ENCODE measurements at places on chromosomes 2 and 18. TPM values are rescaled to one million over a fixed set of nuclear protein-coding genes. Genes with fewer than 3 reads are reported as not detected.

GRCh38 chr2:239579081-239579480 lies 178.3 kb upstream of the HDAC4 start:
- H3K36me3 ChIP-seq: no peaks in the 10 kb centered on the region
- H3K4me3 ChIP-seq: no peak overlapping the region
- no peak for DNase-seq
- H3K27me3 ChIP-seq: no peaks in the 10 kb centered on the region
- peaks cover 11% of the 10 kb centered on the region for H3K4me1 ChIP-seq

- no peaks in the 10 kb centered on the region for H3K27me3 ChIP-seq
- no peaks in the 10 kb centered on the region for H3K36me3 ChIP-seq
- no peak for DNase-seq
- H3K4me1 ChIP-seq: no peaks in the 10 kb centered on the region
- no peak overlapping the region for H3K27ac ChIP-seq
These were observed 321.7 kb upstream of the REV1 start for GRCh38 chr2:99811544-99811943.

- peaks cover 34% of the 10 kb centered on the region for H3K4me1 ChIP-seq
- H3K27me3 ChIP-seq: no peaks in the 10 kb centered on the region
- DNase-seq: no peak
- no peaks in the 10 kb centered on the region for H3K36me3 ChIP-seq
These were observed 48.9 kb downstream of the BMPR2 start for GRCh38 chr2:202425036-202425435.

The HES6 gene
- 52.3 TPM for polyA plus RNA-seq

DNA sequence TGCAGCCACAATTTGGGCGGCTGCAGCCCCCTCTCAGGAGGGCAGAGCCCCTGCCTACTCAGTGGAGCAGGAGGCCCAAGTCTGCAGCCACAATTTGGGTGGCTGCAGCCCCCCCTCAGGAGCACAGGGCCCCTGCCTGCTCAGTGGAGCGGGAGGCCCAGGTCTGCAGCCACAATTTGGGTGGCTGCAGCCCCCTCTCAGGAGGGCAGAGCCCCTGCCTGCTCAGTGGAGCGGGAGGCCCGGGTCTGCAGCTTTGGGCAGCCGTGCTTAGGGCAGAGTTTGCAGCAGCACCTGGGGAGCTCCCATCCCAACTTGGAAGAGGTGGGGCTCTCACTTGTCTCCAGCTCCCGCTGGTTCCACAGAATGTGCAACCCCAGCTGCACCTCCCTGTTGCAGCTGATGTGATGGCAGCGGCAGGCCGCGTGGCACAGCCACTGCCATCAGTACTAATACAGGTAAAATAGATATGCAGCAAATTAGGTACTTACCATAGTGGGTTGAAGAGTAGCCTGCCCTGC lies 99.4 kb downstream of the TWIST2 start:
- DNase-seq: peak; percentile 17
- no peaks in the 10 kb centered on the region for H3K27me3 ChIP-seq
- no peak overlapping the region for H3K27ac ChIP-seq

DNA sequence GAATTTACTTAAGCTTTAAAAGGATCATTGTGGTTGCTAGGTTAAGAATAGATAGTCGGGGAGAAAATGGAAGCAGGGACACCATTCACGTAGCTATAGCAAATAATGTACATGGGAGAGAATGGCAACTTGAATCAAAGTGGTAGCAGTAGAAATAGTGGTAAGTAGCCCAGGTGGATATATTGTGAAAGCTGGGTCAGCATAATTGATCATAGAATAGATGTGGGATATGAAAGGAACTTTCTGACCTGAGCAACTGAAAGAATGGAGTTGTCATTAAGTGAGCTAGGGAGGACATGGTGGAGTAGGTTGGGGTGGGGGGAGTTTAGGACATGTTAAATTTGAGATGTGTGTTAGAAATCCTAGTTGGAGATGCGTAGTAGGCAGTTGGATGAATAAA lies 2.2 kb downstream of the SGO2 start:
- H3K36me3 ChIP-seq: no peaks in the 10 kb centered on the region
- H3K27ac ChIP-seq: no peak overlapping the region
- H3K4me1 ChIP-seq: no peaks in the 10 kb centered on the region
- no peak for DNase-seq
- H3K27me3 ChIP-seq: no peaks in the 10 kb centered on the region

- H3K4me1 ChIP-seq: peaks cover 13% of the 10 kb centered on the region
- peak overlapping the region; percentile 78 for H3K27ac ChIP-seq
- H3K36me3 ChIP-seq: no peaks in the 10 kb centered on the region
- DNase-seq: no peak
- no peak overlapping the region for H3K4me3 ChIP-seq
- H3K27me3 ChIP-seq: no peaks in the 10 kb centered on the region
These were observed 262.0 kb upstream of the RASGRP3 start for GRCh38 chr2:33214436-33214835.

DNA sequence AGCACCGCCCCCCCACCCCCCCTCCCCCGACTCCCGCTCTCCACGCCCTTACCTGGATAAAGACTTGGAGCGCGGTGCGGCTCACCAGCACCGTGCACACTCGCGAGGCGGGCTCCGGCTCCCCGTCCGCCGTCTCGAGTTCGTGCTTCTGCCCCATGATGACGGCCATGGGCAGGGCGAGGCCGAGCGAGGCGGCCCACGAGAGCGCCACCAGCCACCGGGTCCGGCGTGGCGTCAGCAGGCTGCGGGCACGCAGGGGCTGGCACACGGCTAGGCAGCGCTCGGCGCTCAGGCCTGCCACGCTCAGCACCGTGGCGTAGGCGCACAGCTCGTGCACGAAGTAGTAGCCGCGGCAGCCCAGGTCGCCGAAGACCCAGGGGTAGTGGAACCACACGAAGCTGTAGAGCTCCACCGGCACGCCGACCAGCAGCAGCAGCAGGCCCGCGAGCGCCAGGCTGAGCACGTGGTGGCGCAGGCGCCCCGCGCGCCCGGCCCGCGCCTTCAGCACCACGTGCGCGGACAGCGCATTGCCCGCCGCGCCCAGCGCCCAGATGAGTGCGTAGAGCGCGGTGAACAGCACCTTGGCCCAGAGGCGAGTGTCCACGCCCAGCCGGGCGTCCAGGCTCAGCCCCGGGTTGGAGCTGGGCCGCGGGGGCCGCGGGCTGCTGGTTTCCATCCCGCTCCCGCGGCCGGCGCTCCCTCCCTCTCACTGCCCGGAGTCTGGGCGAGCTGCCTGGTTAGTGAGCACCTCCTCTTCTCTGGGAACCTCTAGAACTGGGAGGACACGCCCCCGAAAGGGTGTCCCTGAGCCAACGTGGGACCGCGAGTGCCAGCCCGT lies at the start of gene NTSR2:
Gene NTSR2 (minus strand): TSS at position 742 of the 838 bp plus-strand sequence. CDS start 66 bp downstream, at position 676.
- peaks cover 19% of the 10 kb centered on the region for H3K27me3 ChIP-seq
- no peaks in the 10 kb centered on the region for H3K36me3 ChIP-seq
- no peak within 1 kb of the TSS for H3K27ac ChIP-seq
- peaks cover 9% of the 10 kb centered on the region for H3K4me1 ChIP-seq

GRCh38 chr18:65527879-65528633 lies 222.8 kb upstream of the CDH7 start:
- DNase-seq: no peak
- H3K4me1 ChIP-seq: no peaks in the 10 kb centered on the region
- H3K4me3 ChIP-seq: no peak overlapping the region
- H3K27me3 ChIP-seq: no peaks in the 10 kb centered on the region
- no peak overlapping the region for H3K27ac ChIP-seq

DNA sequence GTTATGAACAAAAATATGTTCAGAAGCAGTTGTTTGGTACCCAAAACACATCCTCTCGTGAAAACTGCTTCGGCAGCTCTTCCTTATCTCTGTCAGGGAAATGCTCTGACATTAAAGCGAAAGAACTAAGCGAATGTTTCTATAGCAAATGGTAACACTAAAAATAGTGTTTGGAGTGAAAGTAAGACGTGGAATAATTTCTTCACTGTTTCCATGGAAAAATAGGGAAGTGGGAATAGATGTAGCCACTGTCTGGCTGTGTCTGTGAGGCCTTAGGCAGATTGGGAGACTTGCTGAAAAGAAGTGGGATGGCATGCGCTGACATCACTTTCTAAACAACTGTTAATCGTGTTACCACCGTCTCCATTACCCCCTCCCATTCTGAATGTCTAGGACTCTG lies 11.5 kb upstream of the CRACDL start:
- H3K36me3 ChIP-seq: no peaks in the 10 kb centered on the region
- DNase-seq: no peak

GRCh38 chr2:76128622-76129021 lies 417.9 kb upstream of the GCFC2 start:
- DNase-seq: no peak
- H3K4me3 ChIP-seq: no peak overlapping the region
- no peaks in the 10 kb centered on the region for H3K36me3 ChIP-seq

The ARHGAP28 gene
- 0.23 TPM for polyA plus RNA-seq

GRCh38 chr18:25724121-25724520 lies 366.3 kb downstream of the SS18 start:
- no peaks in the 10 kb centered on the region for H3K36me3 ChIP-seq
- no peak for DNase-seq
- H3K27ac ChIP-seq: no peak overlapping the region
- H3K27me3 ChIP-seq: no peaks in the 10 kb centered on the region
- H3K4me1 ChIP-seq: no peaks in the 10 kb centered on the region

DNA sequence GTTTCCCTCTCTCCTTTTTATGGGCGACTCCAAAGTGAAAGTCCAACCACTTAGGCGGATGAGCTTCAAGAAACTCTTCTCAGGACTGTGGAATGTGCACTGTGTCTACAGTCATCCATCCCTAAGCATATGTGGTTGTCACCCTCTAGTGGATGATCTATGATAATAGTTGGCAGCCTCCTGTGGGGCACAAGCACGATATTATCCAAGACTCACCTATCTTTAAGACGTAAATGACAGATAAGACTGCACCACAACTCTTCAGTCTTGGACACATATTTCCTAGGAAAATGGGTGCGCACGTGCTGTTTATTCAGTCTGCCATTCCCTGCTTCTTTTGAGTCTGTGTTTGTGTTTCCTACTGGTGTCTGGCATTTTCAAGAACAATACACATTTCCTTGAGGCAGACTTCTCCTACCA lies 145.5 kb upstream of the CTAGE1 start:
- no peaks in the 10 kb centered on the region for H3K36me3 ChIP-seq
- peaks cover 6% of the 10 kb centered on the region for H3K4me1 ChIP-seq
- no peak for DNase-seq
- no peak overlapping the region for H3K4me3 ChIP-seq

DNA sequence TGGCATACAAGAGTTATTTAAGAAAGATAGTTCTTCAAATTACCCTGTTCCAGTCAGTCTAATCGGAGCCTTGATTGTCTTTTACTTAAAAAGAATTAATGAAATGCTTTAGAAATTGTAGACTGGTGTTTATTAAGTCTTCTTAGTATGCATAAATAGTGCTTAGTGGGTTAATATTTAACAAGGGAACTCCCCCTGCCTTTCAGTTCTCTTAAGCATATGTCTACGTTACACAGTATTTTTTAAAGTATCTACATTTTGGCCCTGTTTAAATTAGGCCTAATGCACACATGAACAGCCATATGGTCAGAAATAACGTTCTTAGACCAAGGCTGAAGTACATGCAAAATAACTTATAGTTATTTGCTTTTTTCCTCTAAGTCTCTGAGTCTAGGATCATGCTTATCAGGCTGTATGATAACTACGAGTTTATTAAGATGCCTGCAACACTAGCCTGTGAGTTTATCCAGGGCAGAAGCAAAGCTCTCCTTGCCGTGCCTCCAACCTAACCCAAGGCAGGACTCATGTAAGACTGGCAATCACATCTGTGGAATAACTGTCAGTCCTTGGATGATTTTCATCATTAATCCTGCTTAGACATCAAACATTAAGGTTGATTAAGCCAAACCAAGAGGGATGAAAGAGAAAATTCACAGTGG lies 6.7 kb downstream of the BCL2 start:
- no peaks in the 10 kb centered on the region for H3K36me3 ChIP-seq
- no peaks in the 10 kb centered on the region for H3K27me3 ChIP-seq
- DNase-seq: no peak
- peaks cover 33% of the 10 kb centered on the region for H3K4me1 ChIP-seq

The KATNAL2 gene
- 0.60 TPM for polyA plus RNA-seq

GRCh38 chr18:6885006-6885481 lies 155.5 kb downstream of the ARHGAP28 start:
- no peaks in the 10 kb centered on the region for H3K36me3 ChIP-seq
- peak overlapping the region; percentile 52 for H3K27ac ChIP-seq
- H3K27me3 ChIP-seq: no peaks in the 10 kb centered on the region
- DNase-seq: no peak

GRCh38 chr2:161972866-161973265 lies 101.1 kb downstream of the DPP4 start:
- no peak for DNase-seq
- no peaks in the 10 kb centered on the region for H3K36me3 ChIP-seq
- no peaks in the 10 kb centered on the region for H3K4me1 ChIP-seq
- no peaks in the 10 kb centered on the region for H3K27me3 ChIP-seq

The NDUFV2 gene
- polyA plus RNA-seq: 246 TPM

DNA sequence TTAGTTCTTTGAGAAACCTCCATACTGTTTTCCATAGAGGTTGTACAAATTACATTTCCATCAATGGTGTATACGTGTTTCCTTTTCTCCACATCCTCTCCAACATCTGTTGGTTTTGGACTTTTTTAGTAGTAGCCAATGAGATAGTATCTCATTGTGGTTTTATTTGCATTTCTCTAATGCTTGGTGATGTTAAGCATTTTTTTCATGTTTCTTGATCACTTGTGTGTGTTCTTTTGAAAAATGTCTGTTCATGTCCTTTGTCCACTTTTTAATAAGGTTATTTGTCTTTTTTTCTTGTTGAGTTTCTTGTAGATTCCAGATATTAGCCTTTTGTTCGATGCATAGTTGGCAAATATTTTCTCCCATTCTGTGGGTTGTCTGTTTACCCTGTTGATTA lies 392.3 kb upstream of the ZEB2 start:
- H3K27ac ChIP-seq: no peak overlapping the region
- no peak for DNase-seq
- H3K4me3 ChIP-seq: no peak overlapping the region
- H3K4me1 ChIP-seq: no peaks in the 10 kb centered on the region

DNA sequence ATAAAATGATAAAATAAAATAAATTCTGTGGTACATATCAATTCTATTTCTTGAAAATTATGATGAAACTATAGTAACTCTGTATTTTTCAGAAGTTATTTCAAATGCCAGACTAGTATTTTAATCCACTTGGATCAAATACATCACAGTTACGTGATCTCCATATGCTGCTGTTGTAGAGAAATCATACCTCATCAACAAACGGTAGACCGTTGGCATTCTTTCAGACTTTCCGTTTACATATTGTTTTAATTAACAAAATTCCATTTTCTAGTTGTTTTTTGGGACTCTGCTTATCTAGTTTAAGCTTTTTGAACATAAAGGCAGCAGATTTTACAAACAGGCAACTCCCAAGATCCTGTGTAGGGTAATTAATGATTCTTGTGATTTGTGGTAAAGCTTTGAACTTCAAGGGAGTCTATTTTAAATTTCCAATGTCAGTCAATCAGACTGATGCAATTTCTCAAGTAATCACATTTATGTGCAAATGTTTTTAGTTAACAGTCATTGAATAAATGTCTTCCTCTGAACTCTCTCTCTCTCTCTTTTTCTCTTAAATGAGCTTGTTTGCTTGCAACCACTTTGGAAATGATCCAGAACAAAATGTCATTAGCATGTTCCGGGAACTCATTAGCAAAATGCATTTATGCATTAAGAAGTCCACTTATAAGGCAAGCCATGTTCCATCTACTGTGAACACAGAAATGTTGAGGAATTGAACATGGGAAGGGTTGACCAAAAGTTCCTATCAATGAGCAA lies 31.8 kb downstream of the NYAP2 start:
- no peak overlapping the region for H3K27ac ChIP-seq
- H3K4me1 ChIP-seq: no peaks in the 10 kb centered on the region
- H3K27me3 ChIP-seq: no peaks in the 10 kb centered on the region
- H3K4me3 ChIP-seq: no peak overlapping the region

The CLEC4F gene
- polyA plus RNA-seq: 0.15 TPM
